Stimulated activated CD4-positive, alpha-beta T cell treated with anti-CD3 and anti-CD28 coated beads, Interleukin-4, amount 100 ng/mL, for 4 hours (primary cell): ENCODE measurements at places on chromosomes 6 and 20.

GRCh38 chr20:36411861-36412454, 105.8 kb downstream of the DLGAP4 start:
- DNase-seq = no peak

DNA sequence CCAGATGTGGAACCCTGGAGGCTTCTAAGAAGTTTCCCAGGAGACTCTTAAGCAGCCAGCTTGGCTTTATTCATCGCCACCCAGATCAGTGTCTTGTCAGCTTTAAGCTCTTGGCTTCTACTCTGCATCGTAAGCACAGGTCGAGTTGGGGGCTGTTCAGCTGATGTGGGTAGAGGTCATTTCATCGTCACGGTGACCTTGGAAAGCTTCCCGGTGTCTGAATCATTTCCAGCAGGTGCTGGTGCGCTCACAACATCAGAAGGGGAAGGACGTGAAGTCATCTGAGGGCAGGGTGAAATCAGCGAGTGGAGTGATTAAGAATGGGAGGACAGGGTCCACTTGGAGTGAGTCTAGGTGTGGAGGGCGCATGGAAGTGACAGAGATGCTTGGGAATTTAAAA, 112.6 kb downstream of the SASH1 start:
- DNase-seq = no peak

DNA sequence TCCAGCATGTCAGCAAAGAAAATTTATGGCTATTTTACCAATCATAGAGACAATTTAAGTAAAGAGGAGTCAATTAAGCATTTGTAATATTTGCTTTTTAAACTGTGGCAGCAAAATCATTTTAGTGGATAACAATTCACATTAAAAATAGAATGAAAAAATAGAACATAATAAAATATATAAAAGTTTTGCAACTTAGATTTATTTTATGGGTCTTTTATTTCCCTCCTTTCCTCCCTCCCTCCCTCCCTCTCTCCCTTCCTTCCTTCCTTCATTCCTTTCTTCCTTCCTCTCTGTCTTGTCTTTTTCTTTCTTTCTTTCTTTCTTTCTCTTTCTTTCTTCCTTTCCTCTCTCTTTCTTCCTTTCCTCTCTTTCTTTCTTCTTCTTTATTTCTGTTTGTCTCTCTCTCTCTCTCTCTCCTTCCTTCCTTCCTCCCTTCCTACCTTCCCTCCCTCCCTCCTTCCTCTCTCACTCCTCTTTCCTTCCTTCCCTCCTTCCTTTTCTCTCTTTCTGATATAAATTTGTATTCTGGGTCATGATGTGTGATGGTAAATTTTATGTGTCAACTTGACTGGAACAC, 610.9 kb upstream of the CITED2 start:
- no peak for DNase-seq

- no peak for DNase-seq
These were observed 71.3 kb downstream of the MANEA start for GRCh38 chr6:95648636-95649035.

- DNase-seq = no peak
These were observed 33.5 kb downstream of the DACT2 start for GRCh38 chr6:168286116-168286515.

DNA sequence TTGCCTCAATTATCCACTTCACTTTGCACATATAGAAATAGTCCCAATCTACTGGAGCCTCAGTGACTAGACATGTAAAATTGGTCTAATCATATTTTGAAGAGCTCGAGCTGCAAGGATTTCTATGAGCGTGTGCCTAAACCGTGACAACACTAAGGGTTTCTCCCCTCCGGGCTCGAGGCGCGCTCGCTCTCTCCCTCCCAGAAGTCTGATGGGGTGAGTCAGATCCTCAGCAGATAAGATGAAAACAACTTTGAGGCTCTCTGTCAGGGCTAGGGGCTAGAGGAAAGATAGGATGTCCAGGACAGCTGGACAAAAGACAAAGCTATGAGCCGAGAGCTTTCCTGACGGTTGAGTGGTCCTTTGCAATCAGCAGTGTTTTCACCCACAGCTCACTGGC, 16.8 kb downstream of the GNAS-AS1 start:
- no peak for DNase-seq

- DNase-seq = no peak
These were observed 153.6 kb downstream of the VEGFA start for GRCh38 chr6:43923376-43924221.

- no peak for DNase-seq
These were observed 169.0 kb upstream of the MCHR2 start for GRCh38 chr6:100163035-100163434.

DNA sequence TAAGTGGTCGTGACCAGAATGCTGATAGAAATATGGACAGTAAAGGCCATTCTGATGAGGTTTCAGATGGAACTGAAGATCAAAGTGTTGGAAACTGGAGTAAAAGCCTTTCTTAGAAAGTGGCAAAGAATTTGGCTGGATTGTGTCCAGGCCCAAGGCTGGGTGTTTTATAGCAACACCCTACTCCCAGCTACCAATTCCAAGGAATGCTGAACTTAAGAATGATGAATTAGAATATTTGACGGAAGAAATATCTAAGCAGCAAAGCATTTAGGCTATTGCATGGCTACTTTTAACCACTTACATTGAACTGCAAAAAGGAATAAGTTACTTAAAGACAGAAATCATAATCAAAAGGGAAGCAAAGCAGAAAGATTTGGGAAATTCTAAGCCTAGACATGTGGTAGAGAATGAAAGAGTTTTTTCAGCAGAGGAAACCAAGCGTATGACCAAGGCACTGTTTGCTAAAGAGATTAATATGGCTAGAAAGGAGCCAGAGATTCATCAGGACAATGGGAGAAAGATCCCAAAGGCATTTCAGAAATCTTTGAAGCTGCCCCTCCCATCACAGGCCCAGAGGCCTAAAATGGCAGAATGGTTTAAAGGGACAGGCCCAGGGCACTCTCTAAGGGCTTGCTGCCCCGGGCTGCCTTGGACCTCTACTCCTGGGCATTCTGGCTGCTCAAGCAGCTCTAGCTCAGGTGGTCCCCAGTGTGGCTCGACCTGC, 25.8 kb downstream of the SDHAF4 start:
- DNase-seq = no peak

DNA sequence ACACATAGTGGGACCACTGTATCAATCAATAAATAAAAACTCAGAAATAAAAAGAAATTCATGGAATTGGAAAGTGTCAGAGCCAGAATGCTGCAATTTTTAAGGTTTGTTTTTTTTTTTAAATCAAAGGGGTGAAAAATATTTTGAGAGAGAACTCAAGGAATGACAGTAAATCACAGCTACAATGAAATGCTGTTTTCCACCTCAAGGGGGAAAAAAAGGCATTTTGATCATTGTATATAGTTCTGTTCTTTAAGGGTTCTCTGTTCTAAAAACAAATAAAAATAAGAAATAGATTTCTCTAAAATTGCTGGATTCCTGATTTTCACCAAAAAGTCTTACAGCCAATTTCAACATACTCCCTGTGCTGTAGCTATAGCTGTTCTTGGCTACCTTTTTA, 24.5 kb downstream of the FAXC start:
- DNase-seq = no peak

DNA sequence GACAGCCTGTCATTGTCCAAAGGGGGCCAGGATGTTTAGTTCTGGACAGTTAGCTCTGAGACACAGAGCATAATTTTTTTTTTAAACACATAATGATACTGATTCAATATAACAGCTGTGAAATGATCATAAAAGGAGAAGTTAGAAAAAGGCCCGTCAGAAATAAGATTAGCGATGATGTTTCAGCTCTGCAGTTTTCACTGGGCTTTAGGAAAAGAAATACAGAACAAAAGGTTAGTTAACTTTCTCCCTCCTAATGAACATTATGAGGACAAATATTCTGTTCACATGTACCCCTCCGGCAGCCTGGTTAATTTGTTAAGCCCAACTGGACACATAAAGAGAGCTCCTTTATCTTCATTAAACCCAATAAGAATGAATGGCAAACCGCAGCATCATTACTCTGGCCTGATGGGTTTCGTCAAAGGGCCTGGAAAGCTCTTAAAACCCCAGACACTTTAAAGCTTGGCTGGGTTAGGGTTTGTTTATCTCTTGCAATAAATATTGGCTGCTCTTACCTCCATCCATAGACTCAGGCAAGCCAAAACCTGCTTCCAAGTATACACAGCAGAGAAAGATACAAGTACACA, 394.6 kb downstream of the KIF16B start:
- DNase-seq = no peak

GRCh38 chr20:56755201-56755600, 126.1 kb downstream of the TFAP2C start:
- DNase-seq = no peak

DNA sequence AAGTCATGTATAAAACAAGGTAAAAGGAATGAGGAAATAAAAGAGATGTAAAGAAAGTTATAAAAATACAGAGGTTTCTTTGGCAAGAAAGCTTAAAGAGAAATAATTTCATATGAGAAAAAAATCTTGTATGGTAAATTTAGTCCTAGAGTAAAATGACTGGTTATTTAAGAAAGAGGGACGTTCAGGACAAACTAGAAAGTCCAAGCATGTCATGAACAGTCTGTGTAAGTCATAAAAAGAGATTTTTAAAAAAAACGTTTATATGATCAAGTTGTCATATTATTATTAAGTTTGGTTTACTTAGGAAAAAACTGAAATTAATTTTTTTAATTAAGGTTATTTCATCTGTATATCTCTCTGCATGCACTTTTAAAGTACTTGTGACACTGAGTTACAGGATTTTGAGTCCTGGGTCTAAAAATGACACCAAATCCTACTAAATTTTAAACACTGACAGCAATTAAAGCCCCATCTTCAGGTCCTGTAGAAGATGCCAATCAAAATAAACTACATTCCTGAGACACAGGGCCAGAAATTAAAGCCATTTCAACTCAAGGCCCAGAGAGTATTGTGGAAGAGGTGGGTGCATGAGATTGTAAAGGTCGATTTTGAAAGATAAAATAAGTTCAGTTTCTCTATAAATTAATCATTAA, 62.4 kb downstream of the AGPAT4 start:
- DNase-seq = no peak

GRCh38 chr20:38995536-38996044, 33.4 kb downstream of the DHX35 start:
- no peak for DNase-seq

DNA sequence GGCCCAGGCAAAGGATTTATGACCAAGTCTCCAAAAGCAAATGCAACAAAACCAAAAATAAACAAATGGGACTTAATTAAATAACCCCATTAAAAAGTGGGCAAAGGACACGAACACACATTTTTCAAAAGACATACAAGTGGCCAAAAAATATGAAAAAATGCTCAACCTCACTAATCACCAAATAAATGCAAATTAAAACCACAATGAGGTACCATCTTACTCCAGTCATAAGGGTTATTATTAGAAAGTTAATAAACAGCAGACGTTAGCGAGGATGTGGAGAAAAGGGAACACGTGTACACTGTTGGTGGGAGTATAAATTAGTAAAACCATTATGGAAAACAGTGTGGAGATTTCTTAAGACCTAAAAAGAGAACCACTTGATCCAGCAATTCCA, 71.1 kb downstream of the CEP162 start:
- DNase-seq = no peak

DNA sequence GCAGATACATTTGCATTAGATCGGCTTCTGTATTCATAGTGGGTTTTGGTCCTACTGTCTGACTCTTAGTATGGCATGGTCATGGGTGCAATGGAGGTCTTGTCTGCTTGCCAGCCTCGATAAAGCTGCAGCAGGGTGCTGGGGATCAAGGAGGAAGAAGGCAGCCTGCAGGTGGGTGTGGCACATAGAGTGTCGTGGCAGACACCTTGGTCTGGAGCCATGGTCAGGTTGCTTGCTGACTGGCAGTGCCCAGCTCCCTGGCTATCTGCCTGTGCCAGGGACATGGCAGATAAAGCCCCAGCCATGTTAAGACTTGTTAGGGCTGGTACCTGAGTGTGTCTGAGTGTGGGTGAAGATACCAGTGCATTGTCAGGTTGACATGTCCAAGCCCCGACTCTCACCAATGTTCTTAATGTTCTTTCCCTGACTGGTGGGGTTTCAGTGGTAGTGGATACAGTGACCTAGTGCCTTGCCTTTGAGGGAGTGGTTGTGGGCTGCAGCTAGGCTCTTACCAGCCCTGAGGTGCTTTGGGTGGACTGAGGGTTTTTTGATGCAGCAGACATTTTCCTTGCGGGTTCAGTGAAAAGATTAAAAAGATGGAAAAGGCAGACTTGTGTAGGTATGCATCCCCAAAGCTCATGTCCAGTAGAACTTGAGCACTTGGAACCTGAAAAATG, 1.8 kb downstream of the FAM83D start:
- DNase-seq = no peak

- no peak for DNase-seq
These were observed 41.6 kb upstream of the NFATC2 start for GRCh38 chr20:51584116-51584515.

DNA sequence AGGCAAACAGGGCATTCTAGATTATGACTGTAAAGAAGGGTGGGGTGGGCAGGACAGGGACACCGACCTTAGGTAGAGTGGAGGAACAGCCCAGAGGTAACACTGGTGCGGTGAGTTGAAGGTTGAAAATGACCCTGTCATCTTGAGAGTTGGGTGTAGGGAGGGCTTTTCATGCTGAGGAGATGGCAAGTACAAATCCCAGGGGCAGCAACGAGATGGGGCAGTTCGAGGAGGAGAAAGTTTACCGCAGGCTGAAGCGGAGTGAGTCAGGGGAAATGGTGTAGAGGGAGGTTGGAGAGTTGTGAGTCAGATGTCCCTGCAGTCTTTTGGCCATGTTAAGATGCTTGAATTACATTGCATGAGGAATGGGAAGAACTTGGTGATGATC, 101.1 kb downstream of the HIVEP1 start:
- DNase-seq = no peak

DNA sequence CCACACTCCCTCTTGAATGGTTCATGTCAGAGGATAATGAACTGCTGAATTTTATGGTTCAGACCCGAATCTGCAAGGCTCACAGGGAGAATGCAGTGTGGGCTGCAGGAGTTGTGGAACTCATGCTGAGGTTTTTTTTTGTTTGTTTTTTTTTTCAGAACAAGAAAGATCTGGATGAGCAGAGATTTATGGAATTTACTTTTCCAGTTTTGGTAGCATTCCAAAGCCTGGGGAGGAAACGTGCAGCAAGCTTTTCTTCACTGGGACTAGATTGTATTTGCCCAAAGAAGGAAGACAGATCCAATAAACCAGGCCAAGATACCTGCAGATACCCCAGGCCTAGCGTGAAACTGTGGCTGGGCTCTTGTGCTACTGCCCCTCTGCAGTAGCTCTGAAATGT, 223.9 kb upstream of the TAB2 start:
- DNase-seq = no peak

- no peak for DNase-seq
These were observed 22.1 kb upstream of the CD83 start for GRCh38 chr6:14095437-14095836.

DNA sequence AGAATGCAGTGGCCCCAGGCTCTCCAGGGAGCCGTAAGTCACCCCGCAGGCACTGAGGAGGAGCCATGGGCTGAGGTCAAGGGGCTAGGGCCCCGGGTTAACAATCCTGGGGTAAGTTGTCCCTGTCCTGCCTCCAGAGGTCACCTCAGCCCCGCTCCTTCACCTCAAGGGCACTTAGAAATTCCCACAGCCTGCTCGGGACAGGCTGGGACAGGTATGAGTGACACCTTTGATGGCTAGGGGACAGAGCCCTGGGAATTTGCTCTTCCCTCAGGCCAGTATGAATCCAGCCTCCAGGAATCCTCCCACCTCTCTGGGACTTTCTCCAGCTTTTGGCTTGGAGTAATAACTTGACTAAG, 3.5 kb upstream of the GRM4 start:
- no peak for DNase-seq
